RPMI7951 (cell line): ENCODE measurements at places on chromosomes 2 and 18. TPM values are rescaled to one million over a fixed set of nuclear protein-coding genes. Genes with fewer than 3 reads are reported as not detected.
A peak's percentile ranks its signal among the peaks of the same experiment; 100 is the strongest.

DNA sequence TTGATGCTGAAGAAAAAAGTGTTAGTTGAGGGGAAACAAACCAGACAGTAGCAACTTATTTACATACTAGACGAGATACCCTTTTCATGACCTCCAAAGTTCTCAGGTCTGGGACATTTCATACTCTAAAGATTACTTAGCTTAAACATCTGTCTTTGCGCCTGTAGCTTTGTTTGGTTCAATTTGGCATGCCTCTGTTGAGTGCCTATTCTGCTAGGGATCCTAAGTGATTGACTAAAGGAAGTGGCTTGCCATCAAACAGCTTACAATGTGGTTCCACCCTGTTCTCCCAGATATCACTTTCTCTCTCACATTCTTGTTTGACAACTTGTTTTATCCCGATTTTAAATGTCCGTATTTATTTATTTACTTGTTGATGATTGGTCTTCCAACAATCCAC is 488.8 kb downstream of the PARD3B start:
- no peak for DNase-seq

DNA sequence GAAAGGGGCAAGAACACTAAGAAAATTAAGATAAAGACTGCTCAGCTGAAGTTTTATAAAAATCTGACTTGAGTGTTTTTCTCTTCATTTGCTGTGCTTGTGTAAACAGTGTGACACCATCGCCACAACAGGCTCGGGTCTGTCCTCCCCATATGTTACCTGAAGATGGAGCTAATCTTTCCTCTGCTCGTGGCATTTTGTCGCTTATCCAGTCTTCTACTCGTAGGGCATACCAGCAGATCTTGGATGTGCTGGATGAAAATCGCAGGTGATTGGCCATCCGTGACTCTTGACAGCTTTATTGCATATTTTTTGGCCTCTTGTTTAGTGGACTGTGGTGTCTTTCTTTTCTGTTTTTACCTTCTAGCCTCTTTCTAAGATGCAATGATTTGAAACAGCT is 22.1 kb downstream of the MFF start:
- no peak for DNase-seq

DNA sequence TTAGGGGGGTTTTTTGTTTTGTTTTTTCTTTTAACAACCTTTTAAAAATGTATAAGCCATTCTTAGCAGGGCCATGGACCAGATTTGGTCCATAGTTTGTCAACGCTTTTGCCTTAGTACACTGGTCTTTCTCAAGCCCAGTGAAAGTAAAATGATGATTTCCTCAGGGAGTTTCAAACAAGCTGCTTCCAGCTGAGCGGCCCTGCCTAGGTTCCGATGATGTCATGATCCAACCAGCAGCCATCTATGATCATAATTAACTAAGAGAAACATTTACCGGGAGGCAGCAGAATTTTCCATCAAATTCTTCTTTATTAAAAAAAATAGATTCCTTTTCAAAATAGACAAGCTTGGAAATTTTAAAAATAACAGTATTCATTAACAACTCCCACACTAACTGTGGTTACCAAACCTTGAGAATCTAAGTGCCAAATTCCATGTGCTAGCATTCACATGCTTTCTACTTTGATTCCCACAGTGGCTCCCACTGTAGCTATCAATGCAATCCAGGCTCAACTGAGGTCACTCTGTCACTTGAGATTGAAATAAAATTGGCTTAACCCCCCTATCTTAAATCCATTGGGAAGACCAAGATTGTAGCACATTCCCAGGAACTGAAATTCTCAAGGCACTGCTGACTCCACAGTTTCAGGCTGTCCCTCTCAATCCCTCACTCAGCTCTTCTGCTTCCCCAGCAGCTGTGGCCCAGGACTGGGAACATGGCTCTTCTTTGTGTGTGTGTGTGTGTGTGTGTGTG is 148.9 kb downstream of the RNF152 start:
- no peak for DNase-seq

The ANKRD29 gene
- 1.6 and 1.8 TPM in 2 replicates for total RNA-seq

- DNase-seq: no peak
Observed at GRCh38 chr2:113741091-113741490, 15.4 kb downstream of the SLC35F5 start.

The CASP8 gene
- total RNA-seq: 43.4 and 45.3 TPM in 2 replicates

DNA sequence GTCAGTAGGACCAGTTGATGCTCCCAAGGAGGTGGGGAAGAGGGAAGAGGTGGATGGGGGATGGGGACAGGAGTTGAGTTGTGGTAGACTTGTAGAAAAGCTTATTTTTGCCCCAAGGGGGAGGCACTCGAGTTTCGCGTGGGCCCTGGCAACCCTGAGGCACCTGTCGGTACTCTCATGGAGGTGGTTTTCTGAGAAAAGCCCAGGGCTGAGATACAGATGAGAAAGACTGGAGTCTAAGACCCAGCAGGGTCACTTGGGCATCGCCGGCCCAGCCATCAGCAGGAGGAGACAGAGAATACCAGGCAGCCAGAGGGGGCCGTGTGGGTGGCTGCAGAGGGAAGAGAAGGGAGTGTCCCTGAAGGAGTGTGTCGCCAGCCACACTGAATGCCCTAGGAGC is 57.7 kb upstream of the HPCAL1 start:
- no peak for DNase-seq

GRCh38 chr18:6943143-6943542 is 174.5 kb downstream of the LAMA1 start:
- DNase-seq: no peak

DNA sequence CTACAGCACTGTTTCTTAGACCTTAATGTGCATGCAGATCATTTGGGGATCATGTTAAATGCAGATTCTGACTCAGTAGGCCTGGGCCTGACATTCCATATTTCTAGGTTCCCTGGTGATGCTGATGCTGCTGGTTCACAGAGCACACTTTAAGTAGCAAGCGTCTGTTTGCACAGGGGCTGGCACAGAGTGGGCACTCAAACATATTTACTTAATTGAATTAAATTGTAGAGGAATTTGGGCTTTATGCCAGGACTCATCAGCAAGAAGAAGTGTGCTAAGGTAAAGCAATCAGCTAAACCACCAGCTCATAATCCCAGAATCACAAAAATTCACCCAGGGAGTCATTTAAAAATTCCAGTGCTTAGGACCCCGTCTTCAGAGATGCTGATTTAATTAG is 25.1 kb upstream of the INPP4A start:
- no peak for DNase-seq

GRCh38 chr18:63539904-63540510 is 2.2 kb upstream of the SERPINB12 start:
- DNase-seq: peak; percentile 4

- no peak for DNase-seq
Observed at GRCh38 chr2:42124011-42124785, 45.0 kb upstream of the EML4 start.

The VSNL1 gene
- total RNA-seq: not detected in 2 replicates

The LYPD6B gene
- 21.6 and 25.9 TPM in 2 replicates for total RNA-seq

The CKAP2L gene
- 47.1 and 61.9 TPM in 2 replicates for total RNA-seq
